ENCODE measurements at places on chromosomes 11 and 22.
A peak's percentile ranks its signal among the peaks of the same experiment; 100 is the strongest.

DNA sequence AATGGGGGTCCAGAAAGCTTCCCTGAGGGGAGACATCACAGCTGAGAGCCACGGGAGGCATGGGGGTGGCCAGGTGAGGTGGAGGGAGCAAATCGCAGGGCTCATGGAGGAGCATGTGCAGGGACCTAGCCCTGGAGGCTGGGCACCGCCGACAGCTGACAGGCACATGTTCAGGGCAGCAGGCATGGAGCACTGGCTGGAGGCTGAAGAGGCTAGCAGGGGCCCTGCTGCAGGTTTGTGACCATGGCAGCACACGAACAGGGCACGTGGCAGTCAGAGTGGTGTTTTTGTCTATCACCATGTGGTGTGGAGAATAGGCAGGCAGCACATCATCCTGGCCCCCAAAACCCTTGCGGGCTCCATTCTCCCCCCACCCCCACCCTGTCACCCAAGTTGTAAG is 10.1 kb upstream of the CDC42EP2 start:
- DNase-seq: no peak

DNA sequence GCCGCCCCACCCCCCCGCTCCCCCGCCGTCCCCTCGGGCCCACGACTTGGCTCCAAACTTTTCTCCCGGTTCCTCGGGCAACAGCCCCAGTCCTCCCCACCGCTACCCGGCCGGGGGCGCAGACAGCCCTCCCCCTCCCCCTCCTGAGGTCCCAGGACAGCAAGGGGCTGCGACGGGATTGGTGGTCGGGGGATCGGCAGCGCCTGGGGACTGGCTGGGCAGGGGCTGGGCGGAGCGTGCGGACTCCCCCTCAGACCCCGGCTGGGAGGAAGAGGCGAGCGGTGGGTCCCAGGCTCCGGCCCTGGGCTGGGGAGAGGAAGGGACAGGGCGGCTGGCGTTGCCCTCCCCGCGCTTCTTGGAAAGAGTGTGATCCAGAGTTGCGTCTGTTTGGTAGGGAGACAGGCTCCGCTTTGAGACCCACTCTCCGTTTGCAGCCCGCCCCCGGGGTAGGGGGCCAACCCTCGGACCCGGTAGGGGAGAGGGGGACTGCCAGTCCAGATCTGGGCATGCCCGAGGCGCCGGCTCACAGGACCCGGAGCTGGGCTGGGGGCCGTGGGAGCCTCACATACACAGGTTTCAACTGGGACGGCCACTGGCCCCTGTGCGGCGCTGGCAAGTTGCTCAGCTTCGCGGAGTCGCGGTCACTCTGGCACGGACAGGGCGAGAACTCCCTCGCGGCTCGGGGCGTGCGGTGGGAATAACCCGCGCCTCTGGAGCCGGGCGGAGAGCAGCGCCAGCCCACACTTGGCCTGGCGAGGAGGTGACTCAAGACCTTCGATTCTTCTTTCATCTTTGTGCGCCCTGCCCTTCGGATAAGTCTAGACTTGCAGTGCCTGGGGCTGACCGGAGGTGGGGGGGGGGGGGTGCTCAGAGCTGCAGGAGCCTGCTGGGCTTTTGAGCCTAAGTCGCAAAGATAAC is 999 bp downstream of the TSKU start:
- DNase-seq: no peak

DNA sequence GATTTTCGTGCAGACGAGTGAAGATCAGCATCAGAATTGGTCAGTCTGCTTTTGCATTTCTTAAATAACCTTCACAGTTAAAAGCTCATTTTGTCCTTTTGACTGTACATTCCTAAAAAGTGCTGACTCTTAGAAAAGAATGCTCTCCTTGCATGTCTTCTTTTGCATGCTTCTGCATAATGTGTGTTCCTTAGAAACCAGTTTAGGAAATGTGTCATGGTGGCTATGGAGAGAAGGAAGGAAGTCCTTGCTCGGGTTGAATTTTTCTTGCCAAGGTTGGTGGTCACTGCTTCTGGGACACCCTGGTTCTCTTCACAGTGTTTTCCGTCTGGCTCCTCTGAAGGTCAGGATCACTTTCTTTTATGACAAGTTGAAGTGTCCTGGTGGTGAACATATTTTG is 6.8 kb downstream of the AP2A2 start:
- no peak for DNase-seq

GRCh38 chr11:69297787-69298266 is 3.9 kb downstream of the MYEOV start:
- DNase-seq: peak; percentile 62

DNA sequence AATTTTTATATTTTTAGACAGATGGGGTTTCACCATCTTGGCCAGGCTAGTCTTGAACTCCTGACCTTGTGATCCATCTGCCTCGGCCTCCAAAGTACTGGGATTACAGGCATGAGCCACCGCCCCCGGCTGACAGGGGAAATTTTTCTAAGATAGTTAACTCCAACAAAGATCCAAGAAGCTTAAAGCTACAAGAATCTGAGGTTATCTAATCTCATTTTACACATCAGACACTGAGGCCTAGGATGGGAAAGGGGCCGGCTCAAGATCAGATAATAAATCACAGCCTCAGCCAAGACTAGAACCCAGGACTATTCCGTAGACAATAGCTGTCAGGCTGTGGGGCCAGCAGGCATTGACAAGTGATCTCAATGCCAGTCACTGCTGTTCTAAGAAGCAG is 94.0 kb downstream of the AMBRA1 start:
- DNase-seq: no peak

GRCh38 chr11:119635041-119635740 is 93.8 kb downstream of the NECTIN1 start:
- no peak for DNase-seq

Measured in GM10248 (cell line).